ENCODE measurements at places on chromosomes 4 and X.

- DNase-seq: no peak
These were observed 358.7 kb upstream of the CTSO start for GRCh38 chr4:156312261-156312847.

DNA sequence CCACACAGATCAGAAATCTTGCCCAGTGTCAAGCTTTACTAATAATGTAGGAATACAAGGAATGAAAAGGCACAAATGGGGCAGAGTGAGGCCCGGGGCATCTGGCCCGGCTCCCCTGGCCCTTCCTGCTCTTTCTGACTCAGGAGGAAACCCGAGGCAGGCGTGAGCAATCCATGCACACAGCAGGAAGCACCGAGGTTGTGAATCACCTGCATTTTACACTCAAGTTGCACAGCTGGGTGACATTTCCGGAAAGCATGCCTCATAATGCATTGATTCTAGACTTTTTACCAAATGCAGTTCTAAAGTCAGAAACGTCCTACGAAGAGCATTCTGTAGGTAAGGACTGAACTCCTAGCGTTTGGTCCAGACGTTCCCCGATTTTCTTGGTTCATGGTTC lies 38.9 kb downstream of the PRIMPOL start:
- DNase-seq: no peak

GRCh38 chr4:105092768-105093167 lies 53.9 kb upstream of the TET2 start:
- no peak for DNase-seq

DNA sequence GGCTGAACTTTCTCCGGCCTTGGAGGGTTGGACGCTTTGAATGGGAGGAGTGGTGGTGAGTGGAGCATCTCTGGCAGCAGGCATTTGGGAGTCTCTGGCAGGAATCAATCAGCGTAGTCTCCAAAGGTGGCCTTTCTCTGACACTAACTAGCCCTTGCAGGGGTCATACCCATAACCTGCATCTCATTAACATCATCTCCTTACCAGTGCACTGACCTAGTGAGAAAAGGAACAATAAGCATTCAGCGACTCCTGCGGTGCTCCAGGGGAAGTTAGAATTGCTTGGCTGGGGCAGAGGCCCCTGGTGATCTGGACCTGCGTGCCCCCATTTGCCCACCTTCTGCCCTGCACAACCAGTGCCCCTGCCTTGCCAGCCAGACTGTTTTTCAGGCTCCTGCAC lies 161.9 kb downstream of the PTTG2 start:
- no peak for DNase-seq

- DNase-seq: no peak
These were observed 243.8 kb upstream of the JADE1 start for GRCh38 chr4:128565565-128566186.

DNA sequence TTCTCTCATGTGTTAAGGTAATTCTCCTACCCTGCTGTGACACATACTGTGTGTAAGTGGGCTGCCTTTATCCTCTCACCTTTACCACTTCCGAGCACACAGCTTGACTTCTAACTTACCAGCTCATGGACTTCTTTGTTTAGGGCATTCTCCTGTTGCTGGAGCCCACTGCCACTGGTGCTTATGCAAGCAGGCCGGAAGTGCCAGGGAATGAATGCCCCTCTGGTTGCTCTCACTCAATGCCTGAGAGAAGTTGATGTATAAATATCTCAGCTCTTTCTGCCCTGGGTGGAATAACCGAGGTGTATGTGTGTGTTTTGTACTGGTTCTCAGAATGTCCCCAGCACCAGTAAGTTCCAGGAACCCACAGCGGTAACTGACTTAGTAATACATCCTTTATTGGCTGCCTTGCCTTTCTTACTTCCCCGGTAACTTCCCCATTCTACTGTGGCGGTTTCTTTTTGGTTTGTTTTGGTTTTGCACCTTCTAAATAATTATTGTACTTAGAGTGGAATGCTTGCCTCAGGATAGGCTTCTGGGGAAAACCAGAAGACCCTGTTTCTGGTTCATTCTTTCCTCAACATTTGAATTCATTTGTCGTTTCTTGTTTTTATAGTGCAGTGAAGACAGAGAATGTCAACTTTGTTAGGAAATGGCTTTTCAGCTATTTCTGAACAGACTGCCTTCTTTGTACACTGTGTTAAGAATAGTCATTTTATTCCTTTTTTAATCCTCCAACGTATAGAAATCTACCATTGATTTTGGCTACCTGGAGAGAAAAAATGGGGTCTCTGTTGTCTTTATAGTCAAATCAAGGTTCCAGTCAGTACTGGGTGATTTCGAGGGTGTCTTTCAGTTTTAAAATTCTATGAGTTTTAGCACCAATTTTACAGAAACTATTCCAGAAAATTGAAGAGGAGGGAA lies 45.4 kb downstream of the CXorf58 start:
- no peak for DNase-seq

DNA sequence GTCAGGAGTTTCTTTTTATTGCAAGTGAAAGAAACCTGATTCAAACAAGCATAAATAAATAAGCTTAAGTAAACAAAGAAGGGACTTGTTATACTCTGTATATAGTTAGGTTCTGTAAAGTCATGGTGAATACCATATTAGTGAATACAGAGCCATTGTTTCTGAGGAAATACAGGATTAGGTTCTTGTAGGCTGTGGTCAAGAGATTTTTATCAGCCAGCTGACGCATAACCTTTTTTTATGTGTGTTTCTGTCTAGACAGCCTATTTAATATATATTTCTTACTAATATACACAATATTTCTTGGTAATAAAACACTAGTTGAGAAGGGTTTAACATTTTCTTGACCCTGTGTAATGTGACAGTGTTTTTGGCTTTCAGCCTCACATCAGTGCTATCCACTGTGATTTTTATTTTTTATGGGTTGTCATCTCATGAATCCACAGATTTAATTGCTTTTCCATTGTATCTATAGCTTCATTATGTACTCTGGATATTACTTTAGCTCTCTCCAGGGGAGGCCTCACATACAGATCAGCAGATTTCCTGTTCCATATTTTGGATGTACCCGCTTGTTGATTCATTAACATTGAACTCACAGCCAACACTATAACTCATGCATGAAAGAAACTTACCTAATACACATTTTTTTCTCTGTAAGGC lies 8.0 kb downstream of the HERC3 start:
- no peak for DNase-seq

DNA sequence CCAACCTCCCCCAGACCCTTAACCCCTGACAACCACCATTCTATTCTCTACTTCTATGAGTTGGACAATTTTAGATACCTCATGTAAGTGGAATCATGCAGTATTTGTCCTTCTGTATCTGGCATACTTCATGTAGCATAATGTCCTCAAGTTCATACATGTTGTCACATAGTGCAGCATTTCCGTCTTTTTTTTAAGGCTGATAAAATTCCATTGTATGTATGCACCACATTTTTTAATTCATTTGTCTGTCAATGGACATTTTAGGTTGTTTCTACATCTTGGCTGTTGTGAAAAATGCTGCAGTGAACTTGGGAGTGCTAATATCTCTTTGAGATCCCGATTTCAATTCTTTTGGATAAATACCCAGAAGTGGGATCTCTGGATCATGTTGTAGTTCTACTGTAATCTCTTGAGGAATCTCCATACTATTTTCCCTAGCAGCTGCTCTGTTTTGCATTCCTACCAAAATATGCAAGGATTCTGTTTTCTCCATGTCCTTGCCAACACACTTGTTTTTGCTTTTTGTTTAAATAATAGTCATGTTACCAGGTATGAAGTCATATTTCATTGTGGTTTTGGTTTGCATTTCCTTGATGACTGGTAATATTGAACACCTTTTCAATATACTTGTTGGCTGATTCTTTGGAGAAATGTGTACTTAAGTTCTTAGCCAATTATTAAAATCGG lies 48.8 kb upstream of the ADAD1 start:
- no peak for DNase-seq

GRCh38 chrX:119417842-119418241 lies 18.7 kb downstream of the SLC25A43 start:
- no peak for DNase-seq

DNA sequence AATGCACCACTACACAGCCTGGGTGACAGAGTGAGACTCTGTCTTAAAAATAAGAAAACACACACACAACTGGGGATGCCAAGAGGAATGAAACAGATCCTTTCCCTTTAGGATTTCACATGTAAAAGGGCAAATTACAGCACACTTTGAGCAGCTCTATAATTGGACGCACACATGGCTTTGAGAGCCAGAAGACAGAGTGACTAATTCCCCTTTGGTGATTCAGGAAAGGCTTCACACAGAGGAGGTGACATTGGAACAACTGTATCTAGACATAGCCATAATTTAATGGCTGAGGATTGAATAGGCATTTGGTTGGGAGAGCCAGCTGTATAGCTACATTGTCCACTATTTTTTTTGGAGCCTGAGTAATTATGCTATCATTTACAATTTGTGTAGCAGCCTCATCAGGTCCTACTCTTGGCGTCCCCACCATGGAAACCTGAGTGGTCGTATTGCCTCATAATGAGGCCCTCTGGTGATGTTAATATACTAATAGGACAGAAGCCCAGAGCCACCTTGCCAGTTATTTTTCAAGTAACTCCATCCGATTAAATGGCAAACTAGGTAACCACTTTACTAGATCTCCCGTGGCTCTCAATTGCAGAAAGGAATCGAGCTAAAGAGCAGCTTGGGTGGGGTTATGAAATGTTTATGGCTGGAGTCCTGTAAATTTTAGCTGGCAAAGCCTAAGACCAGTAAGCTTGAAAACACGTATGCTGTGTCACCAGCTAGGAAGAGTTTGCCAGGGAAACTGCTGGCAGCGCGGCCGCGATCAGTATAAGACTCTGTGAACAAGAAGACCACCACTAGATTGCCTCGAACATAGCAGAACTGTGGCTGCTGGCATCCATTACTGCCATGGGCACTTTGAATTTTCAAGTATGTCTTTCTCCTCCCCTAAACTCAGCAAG lies 8.5 kb upstream of the PPEF1 start:
- no peak for DNase-seq

- DNase-seq: no peak
These were observed 171.0 kb upstream of the PPP1R2C start for GRCh38 chrX:42948723-42949657.

- DNase-seq: no peak
These were observed 304.9 kb upstream of the RPS6KA3 start for GRCh38 chrX:20571611-20572010.

DNA sequence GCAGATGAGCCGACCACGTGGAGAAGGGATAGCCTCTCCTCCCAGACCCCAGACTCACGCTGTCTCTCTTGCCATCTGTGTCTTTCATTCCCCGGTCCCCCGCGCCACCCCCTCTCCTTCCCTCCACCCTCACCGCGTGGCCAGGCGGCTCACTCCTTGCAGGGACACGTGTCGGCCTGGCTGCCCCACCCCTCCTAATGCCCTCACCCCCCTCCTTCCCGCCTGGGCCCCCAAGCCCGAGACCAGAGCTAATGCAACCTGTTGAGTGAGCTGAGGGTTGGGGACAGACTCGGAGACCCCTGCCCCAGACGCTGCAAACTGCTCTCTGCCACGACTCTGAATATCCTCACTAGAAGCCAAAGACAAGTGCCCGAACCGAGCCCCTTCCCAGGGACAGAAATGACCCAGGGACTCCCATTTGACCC lies 1.8 kb downstream of the SLC38A5 start:
- no peak for DNase-seq

- DNase-seq: no peak
These were observed 765 bp upstream of the DGKK start for GRCh38 chrX:50471390-50471789.

DNA sequence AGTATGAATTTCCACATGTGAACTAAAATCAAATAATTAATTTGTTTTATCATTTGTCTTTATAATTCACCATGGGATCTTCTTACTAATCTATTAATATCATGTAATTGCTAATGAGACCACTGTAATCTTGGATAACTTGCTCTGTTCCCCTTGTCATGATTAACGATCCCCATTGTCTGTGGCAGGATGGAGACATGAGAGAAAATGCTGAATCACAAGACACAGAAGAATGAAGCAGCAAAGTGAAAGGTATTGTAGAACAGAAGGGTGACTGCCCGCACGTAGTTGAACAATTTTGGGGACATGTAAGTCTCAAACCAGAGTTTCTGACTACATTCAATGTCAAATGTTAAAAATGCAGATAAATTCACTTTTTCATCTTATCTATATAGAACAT lies 135.2 kb downstream of the EPHA5 start:
- no peak for DNase-seq

DNA sequence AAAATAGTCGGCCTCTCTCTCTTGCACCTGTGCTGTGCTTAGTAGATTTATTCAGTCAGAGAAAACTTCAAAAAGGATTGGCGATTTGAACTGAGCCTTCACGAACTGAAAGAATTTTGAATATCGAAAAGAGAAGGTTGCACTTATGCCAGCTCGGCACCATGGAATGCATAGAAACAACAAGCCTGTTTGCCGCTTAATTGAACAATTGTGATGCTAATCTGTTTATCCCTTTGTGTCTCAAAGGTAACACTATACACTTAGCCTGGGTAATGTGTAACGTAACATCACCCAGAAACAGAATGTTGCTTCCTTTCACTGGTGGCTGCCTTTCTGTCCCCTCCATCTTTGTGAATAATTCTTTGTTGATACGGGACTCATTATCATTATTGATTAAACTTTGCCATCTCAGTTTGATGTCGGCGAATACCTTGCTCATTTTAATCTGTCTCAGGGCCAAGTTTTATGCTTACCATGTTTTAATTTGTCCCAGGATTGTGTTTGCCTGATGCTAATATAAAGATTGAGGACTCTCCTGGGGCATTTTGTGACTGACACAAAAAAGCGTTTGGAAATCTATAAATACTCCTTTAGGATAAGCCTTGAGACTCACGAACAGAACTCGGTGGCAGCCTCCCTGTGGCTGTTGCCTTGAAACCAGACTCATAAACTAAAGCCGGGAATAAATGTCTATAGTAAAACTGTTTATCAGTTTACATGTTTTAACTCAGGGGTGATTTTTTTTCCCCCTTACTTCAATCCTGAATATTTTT lies 400.5 kb downstream of the RAPGEF2 start:
- DNase-seq: no peak

DNA sequence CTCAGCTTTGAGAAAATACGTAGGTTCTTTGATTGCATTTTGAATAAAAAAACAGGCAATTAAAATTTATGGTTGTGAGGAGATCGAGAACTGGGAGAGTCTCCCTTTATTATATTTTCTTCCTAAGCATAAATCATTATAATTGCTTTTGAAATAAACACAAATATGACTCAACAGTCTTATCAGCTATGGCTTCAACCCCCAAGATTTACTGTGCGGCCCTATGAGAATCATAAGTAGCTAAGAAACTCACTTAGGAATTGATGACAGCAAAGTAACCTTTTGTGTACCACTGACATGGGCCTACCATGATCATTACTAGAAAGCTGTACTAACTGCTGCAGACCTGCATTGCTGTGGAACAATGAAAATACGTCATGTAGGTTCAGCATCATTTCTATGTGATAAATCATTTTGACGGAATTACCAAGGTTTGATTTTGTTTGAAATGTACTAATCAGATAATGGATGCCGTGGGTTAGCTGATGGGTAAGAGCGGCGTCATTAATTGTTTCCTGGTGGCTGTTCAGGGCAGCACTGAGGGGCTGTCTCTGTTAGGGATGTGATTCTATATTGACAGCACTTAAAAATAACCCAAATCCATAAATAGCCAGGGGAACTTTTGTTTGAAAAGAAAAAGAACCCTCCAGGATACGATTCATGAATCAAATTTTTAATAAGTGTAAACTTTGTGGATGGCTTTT lies 51.5 kb upstream of the GPRIN3 start:
- DNase-seq: no peak

GRCh38 chr4:184896868-184897715 lies 71.3 kb upstream of the ACSL1 start:
- DNase-seq: no peak

GRCh38 chr4:133592106-133592505 lies 443.0 kb downstream of the PCDH10 start:
- DNase-seq: no peak

- no peak for DNase-seq
These were observed 23.4 kb downstream of the STIM2 start for GRCh38 chr4:26884026-26884425.

Data from putamen (tissue), 1 donor.